ENCODE measurements at places on chromosomes 11 and 22.

DNA sequence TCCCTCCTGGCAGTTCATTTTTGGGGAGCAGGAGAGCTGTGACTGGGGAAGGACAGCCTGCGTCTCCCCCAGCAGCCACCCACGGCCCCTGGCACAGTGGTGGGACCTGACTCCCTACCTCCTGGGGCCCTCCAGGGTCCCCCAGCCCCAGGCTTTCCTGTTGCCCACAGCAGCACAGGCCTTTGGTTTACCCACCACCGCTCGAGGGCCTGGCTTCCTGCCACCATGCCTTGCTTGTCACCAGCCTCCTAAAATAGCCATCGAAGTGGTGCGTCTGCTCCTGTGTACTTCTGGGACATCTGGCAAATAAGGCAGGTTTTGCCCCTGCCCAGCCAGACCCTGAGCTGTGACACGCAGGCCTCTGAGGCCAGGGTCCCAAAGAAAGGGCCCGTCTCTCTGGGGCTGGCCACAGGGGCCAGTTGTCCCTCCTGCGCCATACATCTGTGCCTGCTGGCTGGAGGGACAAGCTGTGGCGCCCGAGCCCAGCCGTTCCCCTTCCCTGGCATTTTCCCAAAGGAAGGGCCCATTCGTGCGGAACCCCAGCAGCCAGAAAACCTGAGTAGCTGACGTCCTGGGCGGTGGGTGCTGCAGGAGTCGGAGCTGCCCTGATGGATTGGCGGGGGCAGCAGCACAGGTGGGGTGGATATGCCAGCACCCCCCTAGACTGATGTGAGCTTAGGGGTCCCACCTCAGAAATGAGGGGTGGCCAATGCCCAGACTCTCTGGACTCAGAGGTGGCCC lies 14.6 kb downstream of the PHLDA2 start:
- DNase-seq: no peak

DNA sequence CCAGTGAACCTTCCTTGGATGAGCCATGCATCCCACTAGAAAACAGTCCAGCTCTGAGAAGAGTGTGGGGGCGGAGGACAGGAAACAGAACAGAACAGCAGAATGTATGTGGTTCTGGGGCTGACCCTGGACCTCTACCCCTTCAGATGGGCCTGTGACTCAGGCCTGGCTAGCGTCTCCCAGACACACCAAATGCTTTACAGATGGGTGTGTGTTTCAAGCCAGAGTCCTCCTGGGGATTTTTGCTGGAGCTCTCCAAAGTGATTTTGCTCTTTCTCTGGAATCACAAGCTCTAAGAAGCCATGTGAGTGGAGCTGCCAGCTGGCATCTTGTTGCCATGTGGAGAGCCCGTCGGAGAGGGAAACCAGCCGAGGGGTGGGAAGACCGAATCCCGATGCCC lies 13.2 kb upstream of the C1QTNF4 start:
- peak; percentile 91 for DNase-seq

GRCh38 chr11:74255741-74256375 lies 55.6 kb downstream of the P4HA3 start:
- DNase-seq: peak; percentile 68

GRCh38 chr22:49462795-49463194 lies 364.9 kb downstream of the BRD1 start:
- no peak for DNase-seq

- no peak for DNase-seq
Observed at GRCh38 chr22:36986242-36986821, 32.9 kb downstream of the TST start.

DNA sequence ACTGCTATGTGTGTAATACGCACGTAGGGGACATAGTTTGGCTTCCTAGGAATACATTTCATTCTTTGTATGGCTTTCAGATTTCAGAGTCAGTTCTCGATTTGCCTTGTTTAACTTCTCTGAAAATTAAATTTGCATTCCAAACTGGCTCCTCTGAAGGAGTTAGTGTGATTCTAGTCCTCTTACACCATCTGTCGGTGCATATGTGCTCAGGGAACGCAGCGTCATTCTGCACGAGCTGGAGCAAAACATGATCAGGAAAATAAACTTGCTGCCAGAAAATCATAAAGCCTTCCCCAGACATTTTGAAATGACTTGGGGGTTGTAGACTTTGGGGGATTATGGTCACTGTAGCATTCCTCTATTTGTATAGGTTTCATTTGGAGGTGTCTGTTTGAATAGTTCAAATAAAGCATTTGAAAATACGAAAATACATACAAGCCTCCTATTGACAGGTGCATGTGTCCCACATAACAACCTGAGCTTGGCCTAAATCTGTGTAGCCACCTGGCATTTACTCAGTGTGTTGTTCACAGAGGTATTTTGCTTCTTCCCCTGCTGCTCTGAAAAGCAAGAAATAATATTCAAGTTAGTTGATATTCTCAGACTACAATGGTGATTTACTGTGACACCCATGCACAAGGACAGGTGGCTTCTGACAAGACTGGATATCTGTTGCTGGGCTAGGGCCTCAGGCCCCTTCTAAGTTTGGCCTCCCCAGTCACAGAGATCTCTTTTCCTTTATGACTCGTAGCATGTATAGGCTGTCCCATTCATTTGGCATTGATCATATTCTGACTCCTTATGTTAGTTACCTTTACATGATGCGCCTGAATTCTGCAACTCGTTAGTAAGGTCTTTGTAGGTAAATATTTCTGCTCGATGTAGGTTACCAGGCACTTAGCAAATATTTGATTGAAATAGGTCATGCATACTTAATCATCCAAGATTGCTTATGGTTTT lies 81.6 kb upstream of the SORL1-AS1 start:
- DNase-seq: peak; percentile 17

Measured in iris pigment epithelial cell (primary cell).